ENCODE measurements at places on chromosomes 2 and 18. TPM values are rescaled to one million over a fixed set of nuclear protein-coding genes. Genes with fewer than 3 reads are reported as not detected.

The RBM45 gene
- total RNA-seq: 16.4 TPM

The CTLA4 gene
- not detected for total RNA-seq

The ACMSD gene
- total RNA-seq: not detected

The CLK1 gene
- 59.5 TPM for total RNA-seq

The ABCG8 gene
- not detected for total RNA-seq

The TMEM18 gene
- 12.3 TPM for total RNA-seq

The SCN9A gene
- 23.8 TPM for total RNA-seq

The RIF1 gene
- 32.3 TPM for total RNA-seq

The FZD7 gene
- total RNA-seq: 24.8 TPM

The RAB10 gene
- total RNA-seq: 130 TPM

The ASXL3 gene
- under 0.01 TPM for total RNA-seq

The GPR35 gene
- total RNA-seq: 2.0 TPM
